ENCODE measurements at places on chromosomes 5 and 9.

DNA sequence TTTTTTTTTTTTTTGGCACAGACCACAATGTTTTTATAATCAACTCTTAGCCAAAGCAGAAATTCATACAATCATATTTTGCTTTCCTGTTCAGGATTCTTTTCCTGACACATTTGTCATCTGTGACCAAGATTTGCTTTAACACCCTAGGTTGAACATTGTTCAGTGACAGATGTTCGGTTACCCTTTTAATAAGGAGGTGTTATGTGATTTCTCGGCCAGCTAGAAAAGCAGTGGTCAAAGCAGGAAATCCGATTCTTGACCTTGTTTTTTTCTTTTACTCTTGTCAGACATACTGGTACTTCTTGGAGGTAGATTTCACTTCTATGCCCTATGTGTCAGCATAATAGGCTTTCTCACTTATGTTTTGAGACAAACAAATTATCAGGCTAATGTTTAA, 335.3 kb upstream of the ACTBL2 start:
- no peak for DNase-seq

DNA sequence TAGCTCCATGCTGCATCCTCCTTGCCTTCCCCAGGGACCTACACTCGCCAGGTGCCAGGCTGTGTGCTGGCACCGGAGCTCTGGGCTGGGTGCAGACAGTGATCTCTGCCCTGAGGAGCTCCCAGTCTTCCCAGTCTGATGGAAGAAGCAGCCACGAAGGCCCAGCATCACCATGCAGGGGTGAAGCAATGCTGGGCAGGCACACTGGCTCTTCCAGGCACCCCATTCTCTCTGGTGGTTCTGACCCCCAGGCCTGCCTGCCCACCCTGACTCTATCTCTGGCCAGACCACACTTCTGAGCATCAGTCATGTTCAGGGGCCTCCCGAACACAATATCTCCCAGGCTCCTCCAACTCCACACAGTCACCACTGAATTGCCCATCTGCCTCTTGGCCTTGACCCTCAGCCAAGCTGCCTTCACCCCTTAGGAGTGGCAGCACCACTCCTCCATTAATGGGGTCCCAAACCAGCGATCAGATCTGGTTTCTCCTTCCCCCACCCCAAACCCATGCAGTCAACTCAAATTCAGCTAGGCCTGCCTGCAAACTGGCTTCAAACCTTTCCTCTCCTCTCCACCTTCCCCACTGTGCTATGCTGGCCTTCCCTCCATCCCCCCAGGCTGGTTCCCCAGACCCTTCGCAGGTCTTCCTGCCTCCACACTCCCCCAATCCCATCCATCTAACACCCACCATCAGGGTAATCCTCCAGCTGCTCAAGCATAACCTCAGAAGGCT, 102.7 kb upstream of the MVB12B start:
- no peak for DNase-seq

- no peak for DNase-seq
These were observed 509.7 kb upstream of the CLINT1 start for GRCh38 chr5:158368686-158369085.

DNA sequence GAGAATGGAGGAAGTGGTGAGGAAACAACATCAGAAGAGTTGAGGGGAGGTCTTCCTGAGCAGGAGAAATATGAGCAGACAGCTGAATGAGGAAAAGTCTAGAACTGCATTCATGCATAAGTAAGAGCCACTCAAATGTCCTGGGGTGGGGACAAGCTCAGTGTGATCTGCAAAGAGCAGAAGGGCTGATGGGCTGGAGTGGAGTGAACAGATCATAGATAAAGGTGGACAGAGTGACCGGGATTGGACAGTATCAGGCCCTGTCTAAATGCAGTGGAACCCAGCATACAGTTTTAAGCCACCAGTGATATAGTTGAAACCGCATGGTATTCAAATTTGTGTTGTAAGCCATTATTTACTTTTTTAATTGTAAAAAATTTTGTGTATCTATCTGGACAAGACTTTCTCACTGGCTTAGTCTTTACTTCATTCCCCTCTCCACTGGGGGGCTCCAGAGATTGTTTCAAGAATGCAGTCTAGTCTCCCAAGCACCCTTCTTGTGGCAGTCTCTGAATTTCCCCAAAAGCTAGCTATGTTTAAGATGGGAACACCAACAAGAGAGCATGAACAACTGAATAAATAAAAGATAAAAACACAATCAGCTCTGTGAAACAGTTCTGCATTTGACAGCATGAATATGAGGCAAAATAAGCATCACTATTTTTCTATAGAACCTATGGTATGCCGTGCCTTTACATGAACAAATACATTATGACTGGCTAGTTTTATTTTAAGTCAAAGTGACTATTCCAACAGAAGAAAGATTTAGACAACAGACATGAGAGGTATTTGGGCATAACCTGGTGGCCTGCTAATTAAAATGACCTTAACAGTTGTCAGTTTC, 10.7 kb upstream of the STK32A start:
- DNase-seq, result peak; percentile 75

All from endodermal cell (in vitro differentiated cells).